Activated CD4-positive, alpha-beta memory T cell treated with anti-CD3 and anti-CD28 coated beads, Interleukin-2, amount 10 ng/mL, durations not matched to agents 7 days and 5 days (primary cell): ENCODE measurements at places on chromosomes 5 and 9.

DNA sequence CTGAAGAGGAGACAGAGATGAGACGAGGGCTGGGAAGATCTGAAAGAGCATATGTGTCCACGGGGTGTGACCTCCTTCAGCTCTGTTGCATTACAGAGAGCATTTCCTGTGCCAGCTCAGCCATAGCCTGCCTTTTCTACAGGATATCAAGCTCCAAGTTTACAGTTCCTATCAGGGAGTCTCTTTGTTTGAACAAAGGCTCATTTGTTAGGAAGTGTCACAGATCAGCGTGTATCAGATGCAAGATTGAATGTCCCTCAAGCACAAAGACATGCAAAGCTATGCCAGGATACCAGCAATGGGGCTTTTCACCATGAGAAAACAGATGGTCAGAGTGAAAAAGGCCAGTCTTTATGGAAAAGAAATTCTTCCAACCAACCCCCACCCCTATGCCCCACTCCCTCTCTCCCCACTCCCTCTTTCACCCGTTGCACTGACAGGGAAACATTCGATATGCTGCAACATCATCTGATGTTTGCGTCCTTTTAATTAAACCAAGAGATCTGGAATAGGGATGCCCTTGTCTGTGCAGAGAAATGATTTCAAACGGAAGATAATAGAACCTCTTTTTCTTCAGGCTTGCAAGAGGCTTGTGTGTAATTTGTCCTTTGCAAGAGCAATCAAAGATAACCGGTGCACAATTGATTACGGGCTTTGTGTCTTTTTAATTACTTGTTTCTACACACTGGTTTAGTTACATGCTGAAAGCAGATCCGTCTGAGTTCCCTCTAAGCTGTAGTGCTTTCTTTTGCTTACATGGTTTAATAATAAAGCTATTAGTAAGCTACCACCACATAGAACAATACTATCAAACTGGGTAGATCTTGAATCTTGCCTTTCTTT is 263.1 kb upstream of the RGMB start:
- H3K27me3 ChIP-seq: no peaks in the 10 kb centered on the region
- no peak overlapping the region for H3K4me3 ChIP-seq

DNA sequence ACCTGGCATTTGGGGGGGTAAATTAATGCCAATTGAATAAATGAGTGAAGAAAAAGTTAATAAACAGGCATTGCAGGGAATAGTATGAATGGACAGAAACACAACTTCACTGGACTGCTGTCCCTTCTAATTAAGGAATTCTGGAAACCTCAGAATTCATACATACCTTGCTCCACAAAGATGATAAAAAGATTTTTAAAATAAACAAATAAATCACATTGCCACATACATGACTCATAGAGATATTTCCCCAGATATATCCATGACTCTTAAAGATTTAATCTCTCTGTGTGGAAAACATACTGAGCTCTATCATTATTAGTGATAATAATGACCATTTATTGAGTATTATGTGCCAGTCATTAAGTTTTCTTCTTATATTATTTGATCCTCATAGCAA is 469.0 kb upstream of the MEF2C start:
- H3K4me1 ChIP-seq: no peaks in the 10 kb centered on the region
- H3K36me3 ChIP-seq: no peaks in the 10 kb centered on the region
- H3K27ac ChIP-seq: no peak overlapping the region
- H3K4me3 ChIP-seq: no peak overlapping the region

DNA sequence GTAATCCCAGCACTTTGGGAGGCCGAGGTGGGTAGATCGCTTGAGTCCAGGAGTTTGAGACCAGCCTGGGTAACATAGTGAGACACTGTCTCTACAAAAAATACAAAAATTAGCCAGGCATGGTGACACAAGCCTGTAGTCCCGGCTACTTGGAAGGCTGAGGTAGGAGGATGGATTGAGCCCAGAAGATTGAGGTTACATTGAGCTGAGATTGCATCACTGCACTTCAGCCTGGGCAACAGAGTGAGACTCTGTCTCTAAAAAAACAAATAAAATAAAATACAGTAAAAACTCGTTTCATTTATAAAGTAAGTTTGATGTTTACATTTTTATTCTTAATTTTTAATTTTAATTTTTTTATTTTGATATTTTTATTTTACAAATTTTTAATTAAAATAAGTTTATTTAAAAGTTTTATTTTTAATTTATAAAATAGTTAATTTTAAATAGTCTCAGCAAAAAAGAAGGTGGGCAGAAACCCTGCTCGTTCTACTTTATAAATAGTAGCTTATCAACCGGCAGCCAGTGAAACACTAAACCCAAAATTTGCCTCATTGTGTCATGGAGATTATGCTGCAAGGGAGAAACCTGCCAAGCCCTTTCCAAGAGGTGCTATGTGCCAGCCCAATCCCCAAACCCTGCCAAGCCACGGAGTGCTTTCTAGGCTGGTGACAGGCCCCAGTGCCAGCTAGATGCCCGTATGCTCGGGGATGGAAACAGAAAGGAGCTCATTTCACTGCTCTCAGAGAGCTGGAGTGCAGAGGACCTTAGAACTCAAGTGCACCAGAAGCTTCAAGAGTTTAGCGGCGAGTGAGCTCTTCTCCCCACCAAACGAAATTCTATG is 38.9 kb downstream of the SERINC5 start:
- peaks cover 50% of the 10 kb centered on the region for H3K36me3 ChIP-seq
- no peaks in the 10 kb centered on the region for H3K27me3 ChIP-seq
- H3K4me1 ChIP-seq: peaks cover 79% of the 10 kb centered on the region
- H3K4me3 ChIP-seq: peak overlapping the region; percentile 69

DNA sequence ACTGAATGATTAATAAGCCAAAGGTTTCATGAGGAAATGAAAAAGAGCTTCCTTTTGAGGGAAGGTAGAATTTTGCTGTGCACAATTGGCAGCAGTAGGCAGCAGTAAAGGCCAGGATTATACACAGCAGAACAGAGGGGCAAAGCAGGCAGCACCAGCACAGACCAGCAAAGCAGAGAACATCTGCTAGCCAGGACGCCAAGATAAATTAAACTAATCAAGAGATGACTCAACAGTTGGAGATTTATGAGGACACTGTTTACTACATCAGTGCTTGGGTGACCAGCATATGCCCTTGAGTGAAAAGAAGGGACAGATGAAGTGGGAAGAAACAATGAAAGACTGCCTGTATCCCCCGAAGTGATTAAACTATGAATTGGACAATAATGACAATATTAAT is 871.4 kb upstream of the CDH10 start:
- no peaks in the 10 kb centered on the region for H3K27me3 ChIP-seq
- H3K27ac ChIP-seq: no peak overlapping the region
- H3K36me3 ChIP-seq: no peaks in the 10 kb centered on the region
- no peaks in the 10 kb centered on the region for H3K4me1 ChIP-seq

DNA sequence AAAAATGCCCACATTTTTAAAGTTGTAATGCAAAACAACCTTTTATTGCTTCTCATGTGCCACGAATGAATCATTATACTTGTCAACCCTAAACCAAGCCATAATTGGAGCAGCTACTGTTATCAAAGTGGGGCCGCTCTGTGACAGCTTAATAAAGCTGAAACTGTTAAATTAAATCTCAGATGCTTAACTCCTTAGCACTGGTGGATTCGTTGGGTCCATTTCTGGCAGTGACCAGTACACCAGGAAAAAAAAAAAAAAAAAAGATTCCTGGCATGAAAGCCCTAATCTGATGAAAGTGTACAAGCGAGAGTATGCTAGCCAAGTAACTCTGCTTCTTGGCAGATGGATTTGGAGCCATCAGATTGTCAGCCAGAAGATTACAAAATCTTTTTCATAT is 164.8 kb downstream of the ZSWIM6 start:
- H3K27ac ChIP-seq: no peak overlapping the region
- no peaks in the 10 kb centered on the region for H3K4me1 ChIP-seq
- no peak overlapping the region for H3K4me3 ChIP-seq
- peaks cover 3% of the 10 kb centered on the region for H3K36me3 ChIP-seq
- H3K27me3 ChIP-seq: no peaks in the 10 kb centered on the region

DNA sequence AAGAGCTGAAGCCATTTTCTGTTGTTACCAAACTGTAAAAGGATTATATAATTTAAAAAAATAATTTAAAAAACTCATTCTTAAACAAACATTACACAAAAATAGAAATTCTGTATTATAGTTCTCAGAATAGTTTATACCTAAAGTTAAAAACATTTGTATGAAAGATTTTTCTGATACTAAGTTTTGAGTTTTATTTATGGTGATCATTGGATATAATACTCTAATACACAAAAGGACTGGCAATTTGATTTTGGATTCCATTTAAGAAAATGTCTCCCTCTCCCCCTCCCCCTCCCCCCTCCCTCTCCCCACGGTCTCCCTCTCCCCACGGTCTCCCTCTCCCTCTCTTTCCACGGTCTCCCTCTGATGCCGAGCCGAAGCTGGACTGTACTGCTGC is 37.7 kb upstream of the PDCL start:
- no peaks in the 10 kb centered on the region for H3K27me3 ChIP-seq
- H3K4me3 ChIP-seq: no peak overlapping the region
- H3K36me3 ChIP-seq: peaks cover 39% of the 10 kb centered on the region
- no peaks in the 10 kb centered on the region for H3K4me1 ChIP-seq
- no peak overlapping the region for H3K27ac ChIP-seq
